ENCODE measurements at places on chromosomes 12 and 14. TPM values are rescaled to one million over a fixed set of nuclear protein-coding genes. Genes with fewer than 3 reads are reported as not detected.

DNA sequence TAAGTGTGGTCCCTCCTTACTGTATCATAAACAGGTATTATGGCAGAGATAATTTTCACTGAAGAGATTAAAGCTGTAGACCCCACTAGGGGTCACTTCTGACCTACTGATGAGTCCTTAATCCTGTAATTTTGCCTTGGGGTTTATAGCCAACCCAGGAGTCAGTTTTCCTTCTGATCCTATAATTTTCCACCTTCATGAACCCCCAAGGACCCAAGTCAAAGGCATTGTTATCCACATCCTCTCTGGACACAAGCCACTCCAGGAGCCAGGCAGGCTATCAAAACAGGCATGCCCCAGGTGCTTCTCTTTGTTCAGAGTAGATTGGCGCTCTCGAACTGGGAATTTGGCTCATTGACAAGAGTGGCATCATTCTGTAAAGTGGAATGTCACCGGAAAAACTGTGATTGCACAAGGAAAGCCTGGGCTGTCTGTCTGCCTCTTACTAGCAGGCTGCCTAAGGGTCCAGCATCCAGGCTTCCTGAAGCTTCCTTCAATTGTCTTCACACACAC, 1523.2 kb upstream of the FLRT2 start:
- DNase-seq = no peak

DNA sequence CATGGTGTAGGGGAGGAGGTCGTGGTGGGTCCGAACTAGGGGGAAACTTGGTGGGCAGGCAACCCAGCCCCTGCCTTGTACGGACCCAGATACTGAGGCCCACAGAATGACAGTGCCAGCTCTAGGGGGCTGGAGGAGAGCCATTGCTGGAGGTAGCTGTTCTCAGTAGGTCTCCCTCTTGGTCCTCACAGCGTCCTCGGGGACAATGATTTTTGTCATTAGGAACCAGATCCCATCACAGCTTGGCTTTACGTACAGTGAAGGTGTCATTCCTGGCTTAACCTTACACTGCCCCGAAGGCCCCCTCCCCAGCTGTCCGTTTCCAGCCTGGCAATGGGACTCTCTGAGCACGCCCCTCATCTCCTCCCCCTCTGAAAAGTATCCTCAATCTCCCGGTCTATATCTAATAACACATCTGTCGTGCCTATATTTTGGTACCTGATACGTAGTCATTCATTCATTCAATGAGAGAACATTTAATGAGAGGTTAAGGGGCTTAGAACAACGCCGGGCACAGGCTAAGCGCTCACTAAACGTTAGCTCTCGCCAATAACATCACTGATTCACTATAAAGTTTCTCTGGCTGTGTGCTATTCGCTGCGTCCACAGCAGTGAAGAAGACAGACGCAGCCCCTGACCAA, 597 bp upstream of the DYNC1H1 start:
- no peak for DNase-seq

GRCh38 chr14:99078426-99078825, 193.6 kb downstream of the BCL11B start:
- DNase-seq = no peak

DNA sequence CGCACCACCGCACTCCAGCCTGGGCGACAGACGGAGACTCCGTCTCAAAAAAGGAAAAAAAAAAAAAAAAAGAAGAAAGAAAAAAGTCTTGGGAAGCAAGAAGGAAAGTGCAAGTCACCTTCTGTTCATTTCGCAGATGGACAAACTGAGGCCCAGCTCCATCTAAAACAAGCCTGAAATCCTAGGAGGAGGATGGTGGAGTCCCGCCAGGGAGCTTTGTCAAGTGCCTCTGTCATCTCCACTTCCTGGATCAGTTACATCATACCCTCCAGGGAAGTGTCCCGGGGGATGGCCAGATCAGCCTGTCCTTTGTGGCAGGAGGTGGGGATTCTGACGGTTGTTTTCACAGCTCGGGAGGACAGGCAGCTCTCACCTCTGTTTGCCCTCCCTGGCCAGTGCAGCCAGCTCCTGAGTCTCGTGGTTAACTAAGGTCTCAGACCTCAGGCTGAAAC, 8.7 kb upstream of the SDSL start:
- DNase-seq = no peak

GRCh38 chr14:105332350-105332874, 17.9 kb downstream of the PACS2 start:
- no peak for DNase-seq

APOLD1 gene
- 6.3 TPM for total RNA-seq

DNA sequence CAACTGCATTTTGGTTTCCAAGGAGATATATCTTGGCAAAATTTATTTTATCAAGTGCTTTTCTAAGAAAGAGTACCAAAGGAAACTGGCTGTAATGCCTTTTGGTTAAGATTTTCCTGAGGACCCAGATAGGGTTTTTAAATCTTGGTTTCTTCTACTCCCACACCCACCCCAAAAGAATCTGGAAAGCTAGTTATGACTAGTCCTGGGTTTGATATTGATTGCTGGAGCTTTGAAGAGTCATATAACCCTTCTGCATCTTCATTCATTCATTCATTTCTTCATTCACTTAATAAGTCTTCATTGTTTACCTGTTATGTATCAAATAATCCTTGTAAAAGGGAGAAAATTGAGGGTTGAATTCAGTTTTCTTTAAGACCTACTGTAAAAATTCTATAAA, 425.2 kb downstream of the PCNX1 start:
- DNase-seq = no peak

- DNase-seq = no peak
Observed at GRCh38 chr14:103033681-103034096, 23.7 kb downstream of the CDC42BPB start.

- peak; percentile 83 for DNase-seq
Observed at GRCh38 chr12:24719293-24719721, 229.6 kb downstream of the BCAT1 start.

DNA sequence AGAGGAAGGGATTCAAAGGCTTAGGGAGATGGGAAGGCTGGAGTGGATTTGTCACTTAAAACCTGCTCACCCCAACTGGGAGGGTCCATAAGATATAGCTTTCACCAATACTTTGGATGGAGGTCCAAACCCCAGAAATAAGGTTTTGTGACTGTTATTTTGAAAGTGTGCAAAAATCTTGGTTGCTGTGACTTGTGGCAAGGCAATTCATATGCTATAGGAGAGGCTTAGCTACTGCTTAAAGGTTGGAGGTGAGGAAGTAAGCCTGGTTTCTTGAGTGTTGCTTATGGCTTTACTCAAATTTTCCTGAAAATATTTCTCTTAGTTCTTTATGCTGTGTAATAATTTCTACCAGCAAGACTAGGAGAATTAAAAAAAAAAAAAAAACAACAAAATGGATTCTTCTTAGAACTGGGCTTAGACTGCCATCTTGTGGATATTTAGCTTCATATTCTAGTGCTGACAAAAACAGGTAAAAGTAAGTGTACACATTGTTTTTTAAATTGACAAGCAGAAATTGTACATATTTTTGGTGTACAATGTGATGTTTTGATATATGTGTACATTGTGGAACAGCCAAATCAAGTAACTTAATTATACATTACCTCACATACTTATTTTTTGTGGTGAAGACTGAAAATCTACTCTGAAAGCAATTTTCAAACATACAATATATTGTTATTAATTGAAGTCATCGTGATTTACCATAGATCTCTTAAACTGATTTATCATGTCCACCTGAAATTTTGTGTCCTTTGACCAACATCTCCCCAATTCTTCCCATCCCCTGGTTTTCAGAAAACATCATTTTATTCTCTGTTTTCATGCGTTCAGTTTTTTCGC, 23.0 kb downstream of the PDE6H start:
- DNase-seq = no peak

DNA sequence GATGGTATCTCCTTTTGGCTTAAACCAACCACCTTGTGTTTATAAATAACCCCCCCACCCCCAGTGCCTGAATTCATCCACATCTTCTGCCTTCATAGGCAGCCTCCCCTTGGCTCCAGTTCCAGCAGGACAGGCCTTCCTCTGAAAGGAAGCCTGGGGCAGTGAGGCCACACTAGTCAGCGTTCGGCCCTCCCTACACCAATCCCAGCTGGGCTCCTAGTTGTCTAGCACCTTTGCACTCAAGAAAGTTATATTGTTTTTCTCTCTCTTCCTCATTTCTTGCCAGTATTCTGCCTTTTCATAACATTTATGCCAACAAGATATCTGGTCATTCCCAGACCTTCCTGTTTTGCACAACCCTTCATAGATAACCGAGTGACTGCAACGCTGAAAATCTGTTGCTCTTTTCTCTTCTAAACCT, 73.1 kb upstream of the ACTN1 start:
- DNase-seq = no peak

TMEM52B gene
- total RNA-seq = not detected

DNA sequence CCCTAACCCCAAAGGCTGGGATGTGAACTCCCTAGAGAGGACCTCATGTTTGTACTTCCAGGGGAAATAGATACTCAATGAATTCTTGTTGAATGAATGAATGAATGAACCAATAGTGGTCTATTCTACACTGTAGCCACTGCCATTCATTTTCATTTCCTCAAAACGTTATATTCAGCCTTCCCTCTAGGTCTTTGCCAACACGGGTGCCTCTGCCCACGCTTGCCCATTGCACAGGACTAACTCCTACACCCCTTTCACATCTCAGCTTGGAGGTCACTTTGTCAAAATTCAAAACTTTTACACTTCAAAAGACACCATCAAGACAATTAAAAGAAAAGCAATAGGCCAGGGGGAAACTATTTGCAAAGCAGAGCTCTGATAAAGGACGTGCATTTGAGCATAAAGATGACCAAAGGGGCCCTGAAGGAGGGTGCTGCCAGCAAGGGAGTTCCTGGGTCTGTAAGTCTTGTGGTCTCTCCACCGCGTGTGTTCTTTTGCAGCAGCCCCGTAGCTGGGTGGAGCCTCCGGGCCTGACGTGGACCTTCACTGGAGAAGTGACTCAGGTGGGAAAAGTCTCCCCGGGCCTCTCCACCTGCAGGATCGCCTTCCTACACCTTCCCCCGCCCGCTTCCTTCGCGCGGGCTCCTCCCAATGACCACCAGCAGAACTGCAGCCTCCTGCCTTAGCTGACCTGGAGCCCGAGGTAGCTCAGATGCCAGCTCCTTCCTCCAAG, 31.5 kb downstream of the TMEM63C start:
- DNase-seq = peak; percentile 57

KRT77 gene
- total RNA-seq = not detected

KRT86 gene
- not detected for total RNA-seq

DNA sequence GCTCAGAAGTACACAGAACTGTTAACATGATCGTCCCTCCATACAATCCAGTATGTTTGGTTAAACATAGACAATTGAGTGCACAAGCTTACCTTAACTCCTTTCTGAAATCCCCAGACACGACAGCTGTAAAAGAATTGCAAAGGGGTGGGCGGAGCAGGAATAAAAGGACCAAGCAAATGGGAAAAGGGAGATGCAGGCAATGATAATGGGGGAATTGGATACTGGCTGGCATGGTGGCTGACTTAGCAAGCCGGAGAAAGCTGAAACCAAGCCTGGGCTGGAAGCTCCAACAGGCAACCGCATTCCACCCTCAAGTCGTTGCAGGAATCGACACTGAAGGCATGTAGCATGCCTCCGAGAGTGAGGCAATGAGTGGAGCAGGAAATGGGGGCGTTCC, 96.8 kb upstream of the TMEM132C start:
- no peak for DNase-seq

GRCh38 chr12:117494833-117495655, 133.6 kb upstream of the NOS1 start:
- DNase-seq = no peak

OXA1L gene
- 134 TPM for total RNA-seq

DNAL1 gene
- 5.9 TPM for total RNA-seq

ENDOU gene
- total RNA-seq = not detected

DNA sequence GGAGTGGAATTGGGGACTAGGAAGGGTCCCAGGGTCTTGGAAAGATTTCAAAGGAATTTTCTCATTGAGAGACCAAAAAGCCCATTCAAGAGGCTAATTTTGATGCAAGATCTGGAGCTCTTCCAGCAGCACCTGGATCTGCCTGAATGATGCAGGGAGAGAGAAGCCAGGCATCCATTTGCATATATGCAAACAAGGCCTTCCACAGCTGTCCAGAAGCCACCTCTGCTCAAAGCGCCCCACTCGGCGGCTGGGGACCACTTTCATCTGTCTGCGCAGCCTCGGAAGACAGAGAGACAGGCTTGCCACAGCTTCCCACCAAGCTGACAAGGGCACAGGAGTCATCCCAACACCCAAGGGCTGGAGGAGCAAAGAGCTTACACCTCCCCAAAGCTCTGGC, 295.6 kb downstream of the DPF3 start:
- DNase-seq = no peak

GRCh38 chr14:90534838-90535555, 138.2 kb downstream of the CALM1 start:
- no peak for DNase-seq

GRCh38 chr14:105470350-105471296, 4.0 kb upstream of the CRIP2 start:
- DNase-seq = no peak

SENP1 gene
- 39.8 TPM for total RNA-seq

TAS2R31 gene
- 1.2 TPM for total RNA-seq

- no peak for DNase-seq
Observed at GRCh38 chr12:131854861-131855476, 26.8 kb downstream of the MMP17 start.

TSPAN11 gene
- not detected for total RNA-seq

JPH4 gene
- 0.25 TPM for total RNA-seq

IGF1 gene
- total RNA-seq = 1.2 TPM

- no peak for DNase-seq
Observed at GRCh38 chr14:54834727-54835126, 67.9 kb downstream of the GCH1 start.

RGS6 gene
- not detected for total RNA-seq

DNA sequence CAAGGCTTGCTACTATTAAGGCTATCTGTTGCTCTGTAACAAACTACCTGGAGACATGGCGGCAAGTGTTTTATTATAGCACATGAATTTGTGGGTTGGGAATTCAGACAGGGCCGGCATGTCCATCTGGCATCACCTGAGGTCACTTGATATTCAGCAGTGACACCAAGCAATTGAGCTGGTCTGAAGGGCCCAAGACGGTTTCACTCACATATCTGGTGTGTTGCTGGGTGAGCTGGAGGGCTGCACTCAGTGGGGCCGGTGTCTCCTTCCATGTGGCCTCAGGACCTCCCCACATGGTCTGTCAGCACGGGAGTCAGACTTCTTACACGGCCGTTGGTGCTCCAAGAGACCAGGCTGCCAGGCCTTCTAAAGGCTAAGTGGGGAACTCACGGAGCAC, 52.4 kb upstream of the SCN8A start:
- no peak for DNase-seq

TPCN1 gene
- total RNA-seq = 33.5 TPM

GRCh38 chr12:49403971-49404450, 36.7 kb downstream of the SPATS2 start:
- DNase-seq = no peak

- peak; percentile 75 for DNase-seq
Observed at GRCh38 chr12:89880690-89881350, 172.2 kb upstream of the ATP2B1 start.

DNA sequence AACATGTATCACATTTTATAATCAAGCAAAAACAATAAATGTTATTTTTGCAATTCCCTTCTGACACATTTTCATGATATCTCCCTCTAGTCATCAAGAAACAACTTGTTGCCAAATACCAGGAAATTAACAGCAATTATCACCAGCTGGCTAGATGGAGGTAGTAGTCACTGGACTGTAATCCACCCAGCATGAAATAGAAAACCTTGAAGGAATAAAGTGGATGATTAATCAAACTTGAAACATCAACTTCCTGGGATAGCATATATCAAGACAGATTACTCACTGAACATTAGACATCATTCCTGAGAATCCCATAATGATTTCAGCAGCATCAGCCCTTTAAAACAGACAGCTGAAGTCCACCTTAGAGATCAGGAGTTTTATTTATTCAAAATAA, 259.0 kb downstream of the CCDC59 start:
- no peak for DNase-seq

- no peak for DNase-seq
Observed at GRCh38 chr14:67016856-67017255, 172.4 kb upstream of the GARIN2 start.
